ENCODE measurements at places on chromosomes 2 and 18. TPM values are rescaled to one million over a fixed set of nuclear protein-coding genes. Genes with fewer than 3 reads are reported as not detected.

EPB41L5 gene
- 31.1 TPM for total RNA-seq

TDRD15 gene
- not detected for total RNA-seq

FOXI3 gene
- 0.21 TPM for total RNA-seq

DNA sequence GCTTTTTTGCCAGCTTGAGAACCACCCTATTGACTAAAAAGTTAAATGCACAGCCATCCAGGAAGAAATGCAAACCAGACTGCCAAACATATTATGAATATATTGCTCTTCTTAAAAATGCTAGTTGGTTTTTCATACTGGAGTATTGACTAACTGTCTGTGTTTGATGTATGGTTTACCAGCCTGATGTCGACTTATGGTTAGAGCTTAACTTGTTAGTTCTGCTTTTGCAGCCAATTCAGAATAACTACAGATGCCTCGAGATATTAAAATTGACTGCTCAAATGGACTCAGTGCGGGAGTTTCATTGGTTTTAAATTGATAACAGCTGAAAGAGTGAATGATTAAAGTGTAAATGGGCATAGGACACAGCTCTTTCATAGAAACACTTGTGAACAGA lies 369.8 kb downstream of the ARHGAP15 start:
- H3K27me3 ChIP-seq = no peaks in the 10 kb centered on the region
- no peak overlapping the region for H3K4me3 ChIP-seq
- DNase-seq = no peak
- no peak overlapping the region for H3K27ac ChIP-seq

DNA sequence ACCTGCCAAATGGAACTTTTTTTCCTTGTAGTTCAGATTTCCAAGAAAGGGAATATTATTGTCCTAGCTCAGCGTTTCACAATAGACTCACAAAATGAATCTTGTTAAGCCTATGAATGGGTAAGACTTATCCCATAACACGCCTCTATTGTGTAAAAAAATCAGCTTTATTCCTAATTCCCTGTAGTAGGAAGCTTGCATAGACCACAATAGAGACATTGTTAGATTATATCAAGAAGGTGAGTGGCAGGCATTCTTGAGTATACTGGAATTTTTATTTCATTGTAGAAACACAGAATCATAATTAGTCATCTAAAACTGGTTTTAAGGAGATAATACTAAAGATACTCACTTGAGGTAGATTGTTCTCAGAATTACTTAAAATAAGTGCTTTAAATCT lies 46.5 kb upstream of the SLC30A6 start:
- no peak overlapping the region for H3K27ac ChIP-seq
- no peaks in the 10 kb centered on the region for H3K4me1 ChIP-seq
- H3K4me3 ChIP-seq = no peak overlapping the region
- DNase-seq = no peak
- H3K27me3 ChIP-seq = no peaks in the 10 kb centered on the region

- no peaks in the 10 kb centered on the region for H3K27me3 ChIP-seq
- peaks cover 56% of the 10 kb centered on the region for H3K36me3 ChIP-seq
- no peak overlapping the region for H3K4me3 ChIP-seq
- peaks cover 6% of the 10 kb centered on the region for H3K4me1 ChIP-seq
Measured at GRCh38 chr2:121338281-121338680, 53.3 kb upstream of the TFCP2L1 start.
